ENCODE measurements at places on chromosomes 1 and 21.

- DNase-seq, result no peak
Measured at GRCh38 chr1:30335389-30335996, 387.9 kb downstream of the MATN1 start.

GRCh38 chr1:204445860-204446412 is 34.3 kb upstream of the PPP1R15B start:
- peak; percentile 66 for DNase-seq

DNA sequence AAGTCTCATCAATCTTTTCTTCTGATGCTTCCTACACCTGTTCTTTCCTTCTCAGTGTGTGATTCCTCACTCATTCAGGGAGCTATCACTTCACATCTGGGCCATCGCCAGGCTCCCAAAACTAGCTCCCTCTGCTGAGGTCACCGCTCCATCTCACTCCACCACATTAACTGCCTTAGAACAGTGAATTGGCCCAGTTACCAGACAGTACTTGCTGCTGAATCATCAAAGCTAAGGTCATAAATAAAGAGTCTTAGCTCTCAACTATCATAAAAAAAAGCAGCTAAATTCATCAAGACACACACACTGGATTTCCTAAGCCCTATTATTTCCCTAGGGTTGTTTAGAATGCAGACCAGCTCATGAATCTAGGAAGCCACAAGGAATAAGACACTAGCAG is 18.8 kb upstream of the SRM start:
- DNase-seq, result no peak

- DNase-seq, result no peak
Measured at GRCh38 chr1:97603218-97603617, 317.6 kb downstream of the DPYD start.

All from activated CD4-positive, alpha-beta T cell treated with anti-CD3 and anti-CD28 coated beads, Interleukin-2, Interleukin-6, amounts not matched to agents 100 ng/mL and 50 ng/mL, durations not matched to agents 16 hours and 8 hours (primary cell).